ENCODE measurements at places on chromosomes 6 and 20. TPM values are rescaled to one million over a fixed set of nuclear protein-coding genes. Genes with fewer than 3 reads are reported as not detected.

GRCh38 chr6:75117701-75118100 is 88.2 kb downstream of the COL12A1 start:
- DNase-seq = no peak

GRCh38 chr20:53445321-53445731 is 148.3 kb downstream of the ZNF217 start:
- no peak for DNase-seq

SIRPB1 gene
- total RNA-seq = 0.83 TPM

TRIM31 gene
- total RNA-seq = not detected

DNA sequence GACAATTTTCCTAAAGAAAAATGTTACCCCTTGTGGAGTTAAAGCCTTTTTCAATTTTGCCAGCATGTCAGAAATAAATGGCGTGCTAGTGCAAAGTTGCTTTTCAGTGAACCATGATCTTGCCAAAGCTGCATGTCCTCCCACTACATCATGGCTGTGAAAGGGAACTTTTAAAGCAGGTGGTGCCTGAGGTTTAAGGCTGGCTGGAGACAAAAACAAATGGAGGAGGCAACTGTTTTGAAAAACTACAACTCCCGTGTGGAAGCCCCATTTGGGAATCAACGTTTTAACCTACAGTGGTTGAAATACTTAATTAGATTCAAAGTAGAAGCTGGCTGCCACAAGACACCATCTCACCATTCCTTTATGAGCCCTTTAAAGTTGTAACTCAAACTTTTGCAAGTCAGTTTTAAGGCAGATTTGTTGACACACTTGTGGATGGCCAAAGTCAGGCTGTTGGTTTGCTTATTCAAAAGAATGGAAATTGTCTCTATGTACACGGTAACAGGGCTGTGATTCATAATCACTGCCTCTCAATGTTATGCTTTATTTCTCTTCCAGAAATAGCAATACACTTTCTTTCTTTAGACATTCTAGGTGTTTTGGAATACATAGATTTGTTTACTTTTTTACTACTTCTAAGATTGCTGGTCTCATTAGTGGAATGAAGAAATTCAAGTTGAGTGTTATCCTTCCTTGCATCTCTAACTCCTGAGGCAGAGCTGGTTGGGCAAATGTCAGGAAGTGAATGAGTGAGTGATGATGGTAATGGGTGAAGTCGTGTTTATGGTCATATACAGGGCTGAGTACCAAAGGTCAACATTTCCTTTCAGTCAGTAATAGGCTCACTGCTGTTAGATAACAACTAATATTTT is 196.4 kb upstream of the GMDS start:
- no peak for DNase-seq

DNA sequence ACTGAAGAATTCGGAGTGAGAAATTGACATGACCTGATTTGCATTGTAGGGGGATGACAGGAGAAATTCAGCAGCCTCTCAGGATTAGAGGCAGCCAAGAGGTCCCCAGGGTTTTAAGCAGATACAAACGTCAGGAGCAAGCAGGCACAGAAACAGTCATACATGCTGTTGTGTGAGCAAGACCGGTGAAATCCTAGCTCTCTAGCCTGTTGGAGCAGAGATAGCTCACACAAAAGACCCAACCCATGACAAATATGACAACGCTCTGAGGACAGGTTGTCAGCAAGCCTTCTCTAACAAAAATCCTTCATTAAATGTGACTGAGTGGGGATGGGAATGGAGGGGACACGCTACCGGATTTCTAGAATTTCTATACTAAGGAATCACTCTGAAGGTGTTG is 23.0 kb upstream of the AKAP12 start:
- DNase-seq = no peak

ANKEF1 gene
- 0.58 TPM for total RNA-seq

C20orf141 gene
- not detected for total RNA-seq

GRCh38 chr6:107292715-107293271 is 166.6 kb downstream of the PDSS2 start:
- no peak for DNase-seq

BHLHE23 gene
- not detected for total RNA-seq

DNAH8 gene
- not detected for total RNA-seq

- no peak for DNase-seq
Observed at GRCh38 chr20:16260911-16261310, 312.3 kb downstream of the KIF16B start.

- DNase-seq = peak; percentile 32
Observed at GRCh38 chr20:5691918-5692618, 58.1 kb upstream of the SHLD1 start.

GRCh38 chr20:57433657-57434389 is 42.6 kb downstream of the RBM38 start:
- peak; percentile 74 for DNase-seq

DNA sequence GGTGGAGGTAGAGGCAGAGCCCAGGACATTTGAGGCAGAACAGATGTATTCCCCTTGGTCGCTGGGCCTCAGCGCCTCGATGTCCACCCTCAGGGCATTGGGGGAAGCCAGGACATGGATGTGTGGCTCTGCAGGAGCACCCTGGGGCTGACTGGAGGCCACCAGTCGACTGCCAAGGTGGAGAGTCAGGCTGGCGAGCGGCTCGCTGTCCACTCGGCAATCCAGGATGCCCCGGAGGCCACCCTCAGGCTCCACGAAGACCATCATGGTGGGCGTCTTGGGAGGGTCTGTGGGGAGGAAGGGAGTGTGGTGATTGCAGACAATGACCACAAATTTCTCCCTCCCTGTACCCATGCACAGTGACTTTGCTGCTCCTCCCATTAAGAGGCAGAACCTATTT is 8.2 kb upstream of the ADAM33 start:
- no peak for DNase-seq

LCA5 gene
- not detected for total RNA-seq
